ENCODE measurements at places on chromosomes 5 and 9.

DNA sequence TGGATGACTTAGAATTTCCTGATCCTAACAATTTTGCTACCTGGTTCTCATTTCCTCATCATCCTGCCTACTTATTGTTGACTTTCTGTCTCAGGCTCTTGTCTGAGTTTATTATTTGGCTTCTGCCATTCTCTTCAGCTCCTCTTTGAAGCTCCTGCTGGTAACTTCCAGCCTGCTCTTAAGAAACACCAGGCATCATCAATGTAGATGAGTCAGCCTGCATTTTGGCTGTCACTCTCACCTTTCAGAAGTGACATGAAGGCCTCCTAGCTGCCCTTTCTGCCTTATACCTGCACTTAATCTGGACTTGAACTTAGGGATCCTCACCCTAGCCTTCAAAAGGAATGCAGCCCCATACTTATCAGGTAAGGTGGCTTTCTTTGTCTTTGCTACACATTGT is 551.8 kb upstream of the ZNF608 start:
- DNase-seq, result no peak

DNA sequence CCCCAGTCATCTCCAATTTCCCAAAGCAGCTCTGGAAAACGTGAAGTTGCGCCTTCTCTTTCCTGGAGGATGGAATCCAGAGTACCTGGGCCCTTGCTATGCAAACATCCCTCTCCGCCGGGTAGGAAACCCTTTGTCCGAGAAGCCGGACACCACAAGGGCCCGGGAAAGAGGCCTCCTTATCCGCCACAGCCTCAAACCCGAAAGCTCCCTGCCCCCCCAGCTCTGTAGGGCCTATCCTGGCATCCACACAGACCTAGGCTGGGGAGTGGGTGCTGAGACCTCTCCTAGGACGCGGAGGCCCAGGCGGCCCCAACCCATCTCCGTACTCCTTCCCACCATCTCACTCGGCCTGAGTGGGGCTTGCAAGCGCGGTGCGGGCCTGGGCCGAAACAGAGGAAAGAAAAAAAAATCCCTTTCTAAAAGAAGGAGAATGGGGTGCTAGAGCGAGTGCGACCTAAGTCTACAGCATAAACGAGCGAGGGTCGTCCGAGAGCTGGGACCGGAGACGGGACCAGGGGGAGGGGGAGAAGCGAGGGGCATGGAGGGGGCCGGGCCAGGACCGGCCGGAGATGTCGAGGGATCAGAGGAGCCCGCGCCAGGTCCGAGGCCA is 624 bp downstream of the FBXW11 start:
- DNase-seq, result peak; percentile 24

GRCh38 chr5:178180141-178180863 is 6.9 kb downstream of the GMCL2 start:
- DNase-seq, result no peak

- no peak for DNase-seq
Measured at GRCh38 chr5:11619339-11620024, 284.8 kb downstream of the CTNND2 start.

DNA sequence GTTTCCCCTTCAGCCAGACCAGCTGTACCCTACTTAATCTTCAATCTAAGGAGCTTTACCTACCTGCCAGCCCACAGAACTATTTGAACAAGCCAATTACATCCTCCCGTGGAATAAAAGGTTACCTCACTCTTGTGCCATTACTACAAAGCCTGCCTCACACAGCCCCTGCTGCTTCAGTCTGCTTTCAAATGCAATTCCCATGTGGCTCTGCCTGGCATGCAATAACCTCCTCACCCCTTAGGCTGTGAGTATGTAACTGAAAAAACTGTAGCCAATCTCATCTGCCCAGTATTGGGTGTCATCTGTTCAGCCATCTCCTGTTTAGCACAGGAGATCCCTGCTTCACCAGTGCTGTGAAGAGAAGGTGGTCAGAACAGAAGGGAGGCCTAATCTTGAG is 6.1 kb upstream of the GCNT1 start:
- no peak for DNase-seq

- DNase-seq, result no peak
Measured at GRCh38 chr9:78930281-78930680, 633.4 kb downstream of the PSAT1 start.

DNA sequence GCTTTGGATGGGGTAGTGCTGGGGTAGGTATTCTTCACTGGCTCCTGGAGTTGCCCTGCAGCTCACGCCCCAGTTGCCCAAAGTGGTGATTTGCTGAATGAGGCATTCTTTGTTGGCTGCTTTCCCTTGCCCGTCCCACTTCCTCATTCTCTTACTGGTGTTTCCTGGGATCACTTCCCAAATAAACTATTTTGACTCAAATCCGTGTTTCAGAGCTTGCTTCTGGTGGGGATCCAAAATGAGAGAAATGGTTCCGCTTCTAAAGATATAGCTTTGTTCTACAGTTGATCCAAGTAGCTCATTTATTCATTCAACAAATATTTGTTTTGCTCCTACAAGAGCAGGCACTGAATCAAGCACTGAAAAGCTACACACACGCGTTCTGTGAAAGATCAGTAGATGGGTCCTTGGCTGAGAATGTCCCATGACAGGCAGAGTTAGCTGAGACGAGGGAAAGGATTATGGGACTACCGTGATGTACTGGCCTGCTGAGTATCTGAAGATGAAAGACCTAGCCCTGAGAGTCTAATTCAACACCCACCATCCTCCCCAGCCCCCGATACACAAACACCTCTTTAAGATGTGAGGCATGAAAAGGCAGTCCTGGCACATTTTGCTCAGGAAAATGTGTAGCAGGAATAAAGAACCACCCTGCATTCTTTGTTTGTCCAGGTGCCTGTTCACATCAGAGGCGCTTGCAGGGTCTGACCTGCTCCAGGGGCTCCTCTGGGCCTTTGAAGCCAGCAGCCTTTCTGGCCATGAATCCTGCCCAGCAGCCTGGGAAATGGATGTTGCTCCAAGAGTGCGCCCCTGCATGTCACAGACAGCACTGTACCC is 143.1 kb upstream of the RANBP3L start:
- no peak for DNase-seq

- peak; percentile 29 for DNase-seq
Measured at GRCh38 chr9:136562746-136563495, 17.1 kb upstream of the NOTCH1 start.

DNA sequence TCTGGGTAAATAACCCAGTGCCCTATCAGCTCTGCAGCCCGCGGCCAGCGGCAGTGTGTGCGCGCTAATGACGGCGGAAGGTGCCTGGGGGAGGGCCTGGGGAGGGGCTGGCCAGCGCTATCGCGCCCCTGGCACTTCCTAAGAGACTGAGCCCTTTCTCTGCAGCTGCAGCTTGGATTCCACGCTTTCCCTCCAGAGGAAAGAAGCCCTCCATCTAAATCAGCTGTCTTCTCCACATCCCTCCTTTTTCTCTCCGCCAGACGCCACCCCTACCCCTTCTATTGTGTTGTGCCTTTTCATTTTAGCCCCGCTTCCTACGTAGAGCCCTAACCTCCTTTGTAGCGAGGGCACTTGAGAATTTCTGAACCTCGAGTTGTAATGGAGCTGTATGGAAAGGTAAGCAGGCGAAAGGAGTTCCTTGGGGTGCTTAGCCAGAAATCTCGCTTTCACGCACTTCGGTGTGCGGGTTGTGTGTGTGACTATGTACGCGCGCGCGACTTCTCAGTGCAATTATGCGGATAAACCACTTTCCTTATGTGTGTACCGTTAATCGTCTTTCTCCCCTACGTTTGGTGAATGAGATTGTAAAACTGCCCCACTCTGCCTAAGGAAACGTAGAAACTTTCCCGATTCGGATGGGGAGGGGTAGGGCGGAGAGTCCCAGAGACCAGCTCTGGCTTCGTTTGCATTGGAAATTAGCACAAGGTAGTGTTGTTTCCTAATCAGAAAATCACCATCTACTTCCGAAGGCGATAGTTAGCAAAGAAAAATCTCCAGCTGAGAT is 664 bp upstream of the RAB3C start:
- no peak for DNase-seq

DNA sequence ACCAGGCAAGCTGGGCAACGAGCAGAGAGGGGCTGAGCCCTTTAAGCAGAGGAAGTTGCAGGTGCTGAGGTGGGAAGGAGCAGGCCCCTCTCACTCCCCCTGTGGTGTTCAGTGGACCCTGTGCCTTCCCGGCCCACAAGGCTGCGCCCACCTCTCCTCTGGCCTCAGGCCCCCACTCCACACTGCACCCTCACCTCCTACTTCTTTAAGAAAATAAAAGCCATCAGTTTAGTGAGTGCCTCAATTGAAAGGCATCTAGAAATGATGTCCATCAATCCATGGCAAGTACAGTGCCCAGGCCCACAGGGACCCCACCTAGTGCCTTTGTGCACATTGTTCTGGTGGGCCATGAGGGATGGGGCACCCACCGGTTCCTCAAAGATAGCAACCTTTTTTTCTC is 158.0 kb downstream of the PAX5 start:
- DNase-seq, result no peak

DNA sequence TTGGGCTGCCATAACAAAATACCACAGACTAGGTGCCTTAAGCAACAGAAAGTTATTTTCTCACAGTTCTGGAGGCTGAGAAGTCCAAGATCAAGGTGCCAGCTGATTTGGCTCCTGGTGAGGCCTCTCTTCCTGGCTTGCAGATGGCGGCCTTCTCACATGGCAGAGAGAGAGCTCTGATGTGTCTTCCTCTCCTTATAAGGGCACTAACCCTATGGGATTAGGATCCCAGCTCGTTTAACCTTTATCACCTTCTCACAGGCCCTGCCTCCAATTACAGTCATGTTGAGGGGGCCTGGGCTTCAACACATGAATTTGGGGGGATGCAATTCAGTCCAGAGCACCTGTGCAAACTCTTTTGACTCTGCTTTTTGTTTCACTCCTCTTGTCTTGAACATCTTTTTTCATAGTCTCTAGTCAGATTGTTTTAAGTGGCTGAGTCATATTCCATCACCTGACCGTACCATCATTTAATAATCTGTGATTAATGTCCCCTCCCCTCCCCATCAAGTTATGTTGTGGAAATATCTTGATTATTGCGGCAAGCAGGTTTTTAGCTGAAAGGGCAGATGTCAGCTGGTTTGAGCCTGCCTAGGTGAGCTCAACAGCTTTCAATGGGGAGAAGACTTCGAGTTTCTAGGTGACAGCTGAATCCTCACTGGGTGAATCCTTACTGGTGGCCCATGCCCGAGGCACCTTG is 61.8 kb downstream of the NDFIP1 start:
- DNase-seq, result no peak

GRCh38 chr5:56178823-56179222 is 54.3 kb downstream of the ANKRD55 start:
- DNase-seq, result no peak

GRCh38 chr9:20209391-20210340 is 412.6 kb downstream of the MLLT3 start:
- peak; percentile 36 for DNase-seq

GRCh38 chr5:98769959-98770208 is 3.6 kb upstream of the RGMB start:
- DNase-seq, result no peak

DNA sequence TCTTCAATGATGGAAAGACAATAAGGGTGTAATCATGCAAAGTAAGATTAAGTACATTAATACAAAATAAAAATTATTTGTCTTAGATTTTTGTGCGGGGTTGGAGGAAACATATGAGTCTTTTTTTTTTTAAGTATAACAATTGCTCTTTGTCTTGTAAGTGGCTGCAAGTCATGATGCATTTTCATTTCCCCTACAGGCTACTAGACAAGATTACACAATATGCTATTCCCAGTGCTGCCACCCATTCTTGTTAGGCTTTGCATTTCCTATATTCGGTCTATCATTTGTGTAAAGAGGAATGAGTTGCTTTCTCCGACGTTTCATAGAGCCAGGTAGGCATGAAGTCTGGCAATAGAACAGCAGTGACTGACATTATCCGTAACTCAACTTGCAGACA is 294.2 kb upstream of the CYLC2 start:
- DNase-seq, result no peak

DNA sequence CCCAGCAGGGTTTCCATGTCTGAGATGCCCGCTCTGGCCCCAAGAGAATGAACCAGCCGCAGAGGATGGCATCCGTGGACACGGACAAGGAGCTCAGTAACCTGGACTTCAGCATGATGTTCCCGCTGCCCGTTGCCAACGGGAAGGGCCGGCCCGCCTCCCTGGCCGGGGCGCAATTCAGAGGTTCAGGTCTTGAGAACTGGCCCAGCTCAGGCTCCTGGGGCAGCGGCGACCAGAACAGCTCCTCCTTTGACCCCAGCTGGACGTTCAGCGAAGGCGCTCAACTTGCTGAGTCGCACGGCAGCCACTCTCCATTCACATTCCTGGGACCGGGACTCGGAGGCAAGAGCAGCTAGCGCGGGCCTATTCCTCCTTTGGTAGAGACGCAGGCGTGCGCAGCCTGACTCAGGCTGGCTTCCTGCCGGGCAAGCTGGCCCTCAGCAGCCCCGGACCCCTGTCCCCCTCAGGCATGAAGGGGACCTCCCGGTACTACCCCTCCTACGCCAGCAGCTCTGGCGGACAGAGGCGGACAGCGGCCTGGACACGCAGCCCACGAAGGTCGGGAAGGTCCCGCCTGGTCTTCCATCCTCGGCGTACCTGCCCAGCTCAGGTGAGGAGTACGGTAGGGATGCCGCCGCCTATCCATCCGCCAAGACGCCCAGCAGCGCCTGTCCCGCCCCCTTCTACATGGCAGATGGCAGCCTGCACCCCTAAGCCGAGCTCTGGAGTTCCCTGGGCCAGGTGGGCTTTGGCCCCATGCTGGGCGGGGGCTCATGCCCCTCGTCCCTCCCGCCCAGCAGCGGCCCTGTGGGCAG is 74.4 kb downstream of the INSL6 start:
- DNase-seq, result no peak

DNA sequence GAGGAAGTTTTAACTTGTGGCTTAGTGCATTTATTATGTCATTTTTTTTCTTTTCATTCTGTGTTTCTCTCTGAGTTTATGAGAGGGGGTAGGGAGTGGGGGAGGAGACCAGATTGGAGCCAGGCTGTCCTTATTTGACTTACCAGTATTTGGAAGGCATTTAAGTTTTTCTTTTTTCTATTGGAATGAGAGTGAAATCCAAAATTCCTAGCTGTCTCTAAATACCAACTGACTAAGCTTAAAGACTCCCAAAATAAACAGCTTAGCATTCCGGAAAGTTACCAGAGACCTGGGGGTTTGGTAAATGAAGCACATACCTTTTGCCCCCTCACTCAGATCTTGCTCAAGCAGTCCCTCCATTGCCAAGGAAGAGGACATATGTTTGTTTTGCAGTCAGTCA is 581.9 kb upstream of the BRINP1 start:
- no peak for DNase-seq
